Inflammatory macrophage treated with lipopolysaccharide for 1 hour (primary cell): ENCODE measurements at places on chromosomes 13 and 19.

- no peak for DNase-seq
Observed at GRCh38 chr13:98399756-98400155, 177.2 kb downstream of the STK24 start.

- DNase-seq = no peak
Observed at GRCh38 chr19:5224480-5224879, 116.1 kb downstream of the PTPRS start.

GRCh38 chr19:31260171-31260933 lies 88.9 kb downstream of the TSHZ3 start:
- DNase-seq = no peak

GRCh38 chr13:50914848-50915247 lies 5.3 kb downstream of the RNASEH2B start:
- no peak for DNase-seq

DNA sequence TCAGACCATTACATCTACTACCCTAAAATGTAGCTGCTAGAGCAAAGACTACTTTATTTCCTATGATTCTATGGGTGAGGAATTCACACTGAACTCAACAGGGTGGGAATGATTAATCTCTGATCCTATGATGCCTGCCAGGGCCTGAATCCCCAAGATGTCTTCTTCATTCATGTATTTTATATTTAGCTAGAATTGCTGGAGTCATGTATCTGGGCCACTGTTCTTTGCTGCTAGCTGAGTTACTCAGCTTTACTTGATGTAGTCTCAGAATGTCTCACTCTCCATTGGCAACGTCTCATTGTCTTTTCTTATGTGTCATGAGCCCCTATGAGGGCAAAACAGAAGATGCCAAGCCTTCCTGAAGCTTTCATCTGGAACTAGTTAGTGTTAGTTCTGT lies 21.1 kb downstream of the ZNF582 start:
- DNase-seq = no peak
